ENCODE measurements at places on chromosomes 6 and 20.
A peak's percentile ranks its signal among the peaks of the same experiment; 100 is the strongest.

GRCh38 chr6:30798494-30798893, 54.1 kb upstream of the IER3 start:
- DNase-seq, result no peak

- peak; percentile 36 for DNase-seq
These were observed 868 bp downstream of the MC3R start for GRCh38 chr20:56249244-56249955.

GRCh38 chr6:71476371-71476770, 187.8 kb downstream of the OGFRL1 start:
- no peak for DNase-seq

GRCh38 chr20:17884307-17885003, 84.1 kb downstream of the SNX5 start:
- no peak for DNase-seq

GRCh38 chr6:54617730-54618129, 228.8 kb upstream of the FAM83B start:
- no peak for DNase-seq

- DNase-seq, result no peak
These were observed 147.1 kb downstream of the PRL start for GRCh38 chr6:22149501-22150367.

- DNase-seq, result no peak
These were observed 35.0 kb downstream of the RNF144B start for GRCh38 chr6:18422136-18422535.

- DNase-seq, result no peak
These were observed 612.9 kb upstream of the BTBD3 start for GRCh38 chr20:11304795-11305194.

DNA sequence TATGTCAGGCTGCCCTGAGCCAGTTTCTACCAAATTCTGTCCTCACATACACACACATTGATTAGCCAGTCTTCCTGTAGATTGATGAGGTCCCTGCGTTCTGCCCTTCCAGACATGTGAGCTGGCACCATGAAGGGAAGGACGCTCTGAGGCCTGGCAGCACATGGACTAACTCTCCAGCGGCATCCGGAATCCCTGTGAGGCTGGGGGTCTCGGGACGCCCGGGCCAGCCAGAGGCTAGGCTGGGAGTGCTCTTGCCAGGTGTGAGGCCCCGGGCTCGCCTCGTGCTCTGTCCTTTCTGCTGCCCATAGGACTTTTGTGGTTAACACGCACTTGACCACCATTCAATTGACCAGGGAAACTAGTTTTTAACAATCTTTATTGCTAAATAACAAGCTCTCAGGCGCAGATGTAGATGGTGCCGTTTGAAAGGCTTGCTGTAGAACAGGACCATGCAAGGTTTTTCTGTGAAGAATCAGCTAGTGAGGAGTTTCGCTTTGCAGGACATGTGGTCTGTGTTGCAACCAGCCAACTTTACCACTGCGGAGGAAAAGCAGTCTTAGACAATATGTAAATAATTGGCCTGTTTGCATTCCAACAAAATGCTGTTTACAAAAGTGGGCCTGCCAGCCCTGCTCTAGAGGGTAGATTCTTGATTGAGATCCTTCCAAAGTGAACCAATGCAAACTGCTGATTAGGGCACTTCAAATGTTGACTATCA, 29.3 kb downstream of the FOXF2 start:
- DNase-seq, result no peak

- no peak for DNase-seq
These were observed 12.6 kb downstream of the SRC start for GRCh38 chr20:37358366-37359150.

GRCh38 chr20:63553933-63554290, at the start of gene FNDC11:
Gene FNDC11, plus strand, starts transcription at chr20:63554159. Its CDS starts 1,505 bp downstream, at chr20:63555664.
- peak; percentile 37 for DNase-seq

DNA sequence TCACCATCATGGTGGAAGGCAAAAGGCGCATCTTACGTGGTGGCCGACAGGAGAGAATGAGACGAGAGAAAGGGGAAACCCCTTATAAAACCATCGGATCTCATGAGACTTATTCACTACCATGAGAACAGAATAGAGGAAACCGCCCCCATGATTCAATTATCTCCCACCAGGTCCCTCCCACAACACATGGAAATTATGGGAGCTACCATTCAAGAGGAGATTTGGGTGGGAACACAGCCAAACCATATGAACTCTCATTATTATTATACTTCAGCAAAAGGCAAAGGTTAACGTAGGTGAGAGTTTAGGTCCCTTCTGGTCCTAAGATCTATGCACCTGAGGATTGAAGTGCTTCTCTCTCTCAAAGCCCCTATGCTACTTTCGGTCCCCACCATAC, 2.4 kb upstream of the PFDN4 start:
- DNase-seq, result peak; percentile 28

- DNase-seq, result no peak
These were observed 200.5 kb downstream of the ARID1B start for GRCh38 chr6:156977527-156978291.

GRCh38 chr6:16967470-16967817, 134.4 kb upstream of the STMND1 start:
- DNase-seq, result no peak

GRCh38 chr6:42021847-42022754, 28.2 kb upstream of the TAF8 start:
- DNase-seq, result peak; percentile 76

GRCh38 chr6:128516514-128516898, 3.9 kb downstream of the PTPRK start:
- DNase-seq, result no peak

- no peak for DNase-seq
These were observed 40.1 kb downstream of the TBPL1 start for GRCh38 chr6:133992992-133993680.

- no peak for DNase-seq
These were observed 830.6 kb downstream of the KIF16B start for GRCh38 chr20:15742627-15743026.

GRCh38 chr6:170378502-170378901, 71.9 kb downstream of the FAM120B start:
- DNase-seq, result no peak

- no peak for DNase-seq
These were observed 435.6 kb upstream of the RUNX2 start for GRCh38 chr6:44892579-44892978.

DNA sequence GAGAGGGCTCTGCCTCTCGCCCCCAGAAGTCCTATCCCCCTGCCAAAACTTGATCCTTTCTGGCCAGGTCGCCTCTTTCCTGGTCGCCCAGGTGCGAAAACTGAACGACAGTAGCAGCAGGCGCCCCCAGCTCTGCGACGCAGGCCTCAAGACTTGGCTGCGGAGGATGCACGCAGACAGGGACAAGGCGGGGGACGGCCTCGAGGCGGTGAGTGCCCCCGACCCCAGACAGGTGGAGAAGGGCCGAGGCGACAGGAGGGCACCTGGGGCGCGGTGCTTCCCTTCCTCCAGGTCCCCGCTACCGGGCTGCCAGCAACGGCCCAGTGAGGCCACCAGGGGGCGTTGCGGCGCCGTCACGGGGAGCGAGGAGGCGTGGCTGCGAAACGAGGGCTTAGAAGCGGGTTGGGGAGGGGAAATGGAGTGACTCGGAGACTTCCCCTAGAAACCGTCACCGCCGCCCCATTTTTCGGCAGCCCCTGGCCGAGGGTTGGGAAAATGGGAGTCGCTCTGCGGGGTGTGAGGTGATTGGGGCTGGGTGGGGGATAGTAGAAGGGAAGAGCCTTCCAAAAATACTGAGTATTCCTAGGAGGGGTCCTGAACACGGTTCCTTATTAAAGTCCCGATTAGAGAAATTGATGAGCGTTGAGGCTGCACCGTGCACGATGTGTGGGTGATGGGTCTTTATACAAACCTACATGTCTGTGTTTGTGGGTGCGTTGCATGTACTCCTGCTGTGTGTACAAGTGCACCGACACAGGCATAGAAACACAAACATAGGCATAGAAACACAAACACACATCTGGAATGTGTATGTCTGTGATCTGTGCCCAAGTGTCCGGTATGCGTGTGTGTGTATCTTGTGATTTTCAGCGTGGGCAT, 44.6 kb downstream of the ARHGAP40 start:
- DNase-seq, result peak; percentile 90

GRCh38 chr6:30350524-30350923, 5.6 kb downstream of the RPP21 start:
- no peak for DNase-seq

DNA sequence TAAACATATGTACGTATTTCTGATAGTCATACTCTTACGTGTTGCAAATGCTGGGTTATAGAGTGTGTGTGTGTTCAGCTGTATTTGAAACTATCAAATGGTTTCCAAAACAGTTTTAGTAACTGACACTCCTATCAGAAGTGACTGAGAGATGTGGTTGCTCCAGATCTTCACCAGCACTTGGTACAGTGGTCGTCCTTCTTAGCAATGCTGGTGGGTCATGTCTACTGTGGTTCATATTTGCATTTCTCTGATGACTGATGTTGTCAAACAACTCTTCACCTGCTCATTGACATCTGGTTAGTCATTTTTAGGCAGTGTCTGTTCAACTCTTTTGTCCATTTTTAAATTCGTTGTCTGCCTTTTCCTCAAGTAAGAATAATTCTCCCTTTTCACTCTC, 259.3 kb downstream of the KIF16B start:
- no peak for DNase-seq

GRCh38 chr6:61867635-61868034, 418.4 kb downstream of the KHDRBS2 start:
- no peak for DNase-seq

DNA sequence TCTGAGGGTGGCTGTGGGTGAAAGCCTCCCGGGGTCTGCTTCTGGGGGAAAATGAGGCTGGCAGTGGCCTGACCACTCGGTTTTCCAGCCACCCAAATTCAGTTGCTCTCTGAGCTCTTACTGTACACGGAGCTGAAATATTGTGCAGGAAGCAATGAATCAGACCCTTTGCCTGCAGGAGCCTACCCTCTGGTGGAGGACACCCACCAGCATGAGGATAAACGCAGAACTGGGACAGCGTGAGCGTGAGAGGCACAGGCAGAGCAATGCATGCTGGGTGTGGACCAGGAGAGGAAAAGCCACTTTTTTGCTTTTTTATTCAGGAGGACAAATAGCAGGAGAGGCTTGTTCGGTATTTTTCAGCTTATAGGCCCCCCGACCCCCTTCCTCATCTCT, 298.0 kb downstream of the QKI start:
- no peak for DNase-seq

- DNase-seq, result no peak
These were observed 1.3 kb downstream of the LSM14B start for GRCh38 chr20:62123450-62124118.
